ENCODE measurements at places on chromosomes 2 and 18. TPM values are rescaled to one million over a fixed set of nuclear protein-coding genes. Genes with fewer than 3 reads are reported as not detected.

DNA sequence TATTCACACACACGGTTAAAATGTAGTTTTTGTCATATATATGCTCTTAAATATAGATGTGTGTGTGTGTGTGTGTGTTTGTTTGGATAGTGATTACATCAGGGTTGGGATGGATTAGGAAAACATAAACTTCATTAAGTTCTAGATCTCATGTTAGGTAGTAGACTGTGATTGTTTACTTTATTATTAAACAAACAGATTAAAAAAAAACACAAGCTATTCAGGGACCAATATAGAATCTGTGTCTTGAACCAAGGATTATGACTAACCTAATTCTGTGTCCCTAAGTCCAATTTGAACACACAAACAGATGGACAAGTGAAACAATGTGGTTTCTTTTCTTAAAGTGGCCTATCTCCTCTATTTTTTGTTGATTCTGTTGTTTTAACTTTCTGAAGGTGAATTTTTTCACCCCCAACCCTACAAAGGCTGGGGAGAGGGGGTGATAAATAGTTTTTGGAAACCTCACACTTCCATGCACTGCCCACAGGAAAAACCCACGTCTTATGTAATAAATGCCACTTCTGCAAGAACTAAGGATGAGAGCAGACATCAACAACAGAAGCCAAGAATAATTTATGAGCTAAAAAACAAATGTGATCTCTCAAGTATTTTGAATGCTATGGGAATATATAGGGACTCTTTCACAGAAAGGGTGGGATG, 40.7 kb downstream of the IL1R2 start:
- DNase-seq = no peak

- DNase-seq = no peak
Measured at GRCh38 chr2:145569108-145569507, 1049.2 kb upstream of the ZEB2 start.

DNA sequence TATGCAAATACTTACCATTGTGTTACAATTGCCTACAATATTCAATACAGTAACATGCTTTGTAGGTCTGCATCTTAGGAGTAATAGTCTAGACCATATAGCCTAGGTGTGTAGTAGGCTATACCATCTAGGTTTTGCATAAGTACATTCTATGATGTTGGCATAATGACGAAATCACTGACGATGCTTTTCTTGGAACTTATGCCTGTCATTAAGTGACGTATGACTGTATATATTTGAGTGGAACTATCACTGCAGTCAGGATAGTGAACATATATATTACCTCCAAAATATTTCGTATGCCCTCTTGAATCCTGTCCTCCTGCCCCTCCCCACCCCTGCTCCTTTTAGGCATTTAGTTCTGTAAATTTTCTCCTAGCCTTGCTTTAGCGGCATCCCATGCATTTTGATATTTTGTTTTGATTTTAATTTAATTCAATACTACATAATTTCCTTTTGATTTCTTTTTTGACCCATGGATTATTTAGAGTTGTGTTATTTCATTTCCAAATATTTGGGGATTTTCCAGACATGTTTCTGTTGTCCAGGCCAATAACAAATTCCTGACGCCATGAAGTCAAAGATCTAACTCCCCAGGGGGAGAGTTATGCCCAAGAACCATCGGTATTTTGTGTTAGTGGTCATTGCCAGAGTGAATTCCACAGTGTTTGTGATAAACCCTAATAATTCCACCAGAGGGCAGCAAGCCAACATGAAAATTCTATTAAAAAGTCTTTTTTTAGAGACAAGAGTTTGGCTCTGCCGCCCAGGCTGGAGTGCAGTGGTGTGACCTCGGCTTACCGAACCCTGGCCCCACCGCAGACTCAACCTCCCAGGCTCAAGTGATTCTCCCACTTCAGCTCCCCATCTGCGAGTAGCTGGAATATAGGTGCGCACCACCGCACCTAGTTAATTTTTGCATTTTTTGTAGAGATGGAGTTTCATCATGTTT, 24.2 kb upstream of the CASP8 start:
- peak; percentile 60 for DNase-seq

The C1QL2 gene
- 0.81 TPM for total RNA-seq

The TEX44 gene
- total RNA-seq = not detected

- DNase-seq = no peak
Measured at GRCh38 chr2:241814643-241815476, 5.9 kb downstream of the NEU4 start.

DNA sequence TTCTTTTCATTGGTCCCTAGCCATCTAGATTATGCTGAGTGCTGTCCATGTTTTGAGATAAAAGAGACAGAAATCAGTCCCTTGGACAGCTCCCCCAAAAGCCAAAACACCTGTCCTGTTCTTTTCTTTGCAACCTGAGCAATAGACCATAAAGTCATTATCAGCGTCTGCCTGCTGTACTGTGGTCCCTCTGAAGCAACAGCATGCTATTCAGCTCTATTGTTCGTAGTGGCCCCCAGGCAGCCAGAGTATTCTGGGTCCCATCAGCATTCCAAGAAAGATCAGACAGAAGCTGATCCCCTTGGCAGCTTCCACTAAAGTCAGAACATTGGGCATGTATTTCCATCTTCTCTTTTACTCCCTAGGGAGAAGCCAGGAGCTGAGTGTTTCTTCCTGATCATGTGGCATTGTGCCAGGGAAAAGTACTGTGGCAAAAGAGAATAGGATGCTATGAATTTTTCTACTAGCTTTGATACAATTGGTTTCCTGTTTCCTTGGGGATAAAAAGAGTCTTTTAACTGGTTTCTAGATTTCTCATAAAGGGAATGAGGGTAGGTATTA, 33.6 kb upstream of the ZSWIM2 start:
- DNase-seq = no peak

GRCh38 chr2:72963423-72964145, 46.3 kb downstream of the EMX1 start:
- DNase-seq = peak; percentile 91

DNA sequence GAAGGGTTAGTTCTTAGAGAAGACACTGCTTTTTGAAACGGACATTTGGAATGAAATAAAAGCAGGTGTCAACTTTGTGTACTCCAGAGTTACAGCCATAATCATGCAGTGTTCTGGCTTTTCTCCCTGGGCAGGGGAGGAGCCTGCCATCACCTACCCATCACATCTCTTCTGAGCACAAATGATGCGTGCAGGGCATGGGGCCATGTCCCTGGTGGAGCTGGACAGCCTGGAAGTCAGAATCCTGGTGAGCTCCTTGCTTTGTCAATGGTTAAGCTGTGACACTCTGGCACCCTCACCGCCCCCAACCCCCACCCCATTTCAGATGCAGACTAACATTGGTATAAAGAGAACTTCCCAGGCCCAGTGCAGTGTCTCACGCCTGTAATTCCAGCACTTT, 53.1 kb downstream of the PDCL3 start:
- DNase-seq = no peak

DNA sequence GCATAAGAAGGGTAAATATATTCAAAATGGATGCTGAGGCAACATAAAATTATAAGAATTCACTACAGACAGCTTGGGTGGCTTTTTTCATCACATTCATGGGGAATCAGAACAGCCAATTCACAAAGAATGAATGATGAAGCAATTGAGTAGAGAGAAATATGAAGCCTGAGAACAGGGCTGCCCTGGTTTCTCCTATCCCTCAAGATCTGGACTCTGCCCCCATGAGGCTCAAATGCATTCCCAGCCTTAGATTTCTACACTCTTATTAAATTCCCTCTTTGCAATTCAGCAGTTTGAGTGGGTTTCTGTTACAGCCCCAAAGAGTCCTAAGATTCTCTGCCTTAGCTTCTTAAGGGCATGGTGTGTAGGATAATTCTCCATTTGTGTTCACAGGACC, 172.5 kb downstream of the MAIP1 start:
- DNase-seq = no peak

GRCh38 chr2:8270699-8271098, 411.2 kb upstream of the ID2 start:
- DNase-seq = no peak

The CCDC74B gene
- total RNA-seq = 6.7 TPM

GRCh38 chr18:27007880-27008279, 142.4 kb upstream of the AQP4 start:
- DNase-seq = no peak

DNA sequence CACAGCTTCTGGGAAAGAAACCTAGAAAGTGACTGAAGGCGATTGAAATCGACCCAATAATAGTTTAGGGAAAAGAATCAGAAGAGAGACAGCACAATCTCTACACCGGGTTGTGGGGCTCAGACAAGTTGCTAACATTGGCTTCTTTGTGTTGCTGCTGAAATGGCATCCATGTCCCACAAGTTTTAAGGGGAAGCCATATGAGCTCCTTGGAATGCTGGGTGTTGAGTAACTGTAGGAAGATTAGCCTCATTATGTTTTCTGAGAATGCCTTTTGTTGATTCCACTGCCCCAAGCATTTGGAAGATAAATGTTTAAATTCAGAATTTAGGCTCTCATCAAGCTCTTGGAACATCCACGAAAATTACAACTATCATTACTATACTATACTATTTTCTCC, 73.4 kb upstream of the NEUROD1 start:
- no peak for DNase-seq

The UGT1A4 gene
- total RNA-seq = not detected

DNA sequence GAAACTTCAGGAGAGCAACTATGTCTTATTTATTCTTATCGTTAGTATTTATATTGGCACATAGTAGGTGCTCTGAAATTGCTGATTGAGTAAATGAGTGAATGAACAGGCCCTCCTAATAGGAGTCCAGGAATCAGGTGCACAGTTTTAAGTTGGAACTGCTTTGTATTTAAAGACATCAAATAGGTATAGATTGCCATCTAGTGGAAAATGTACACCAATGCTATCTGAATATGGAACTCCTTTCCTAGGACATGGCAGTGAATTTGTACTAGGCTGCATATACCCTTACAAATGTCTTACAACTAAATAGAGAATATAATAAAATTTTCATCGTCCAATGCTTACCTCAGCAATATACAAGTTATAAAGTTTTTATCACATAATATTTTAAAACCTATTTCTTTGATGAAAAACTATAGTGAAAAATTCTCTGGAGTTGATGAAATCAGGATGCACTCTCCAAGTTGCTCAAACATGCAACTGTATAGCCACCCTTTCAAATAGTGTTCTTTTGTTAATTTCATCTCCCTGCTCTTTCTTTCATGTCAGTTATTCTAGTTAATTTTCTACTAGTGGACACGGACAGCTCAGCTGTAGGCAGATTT, 318.9 kb upstream of the SYT4 start:
- DNase-seq = no peak

The MEIS1 gene
- total RNA-seq = 0.31 TPM

The ABCB11 gene
- not detected for total RNA-seq

The PPP3R1 gene
- 71.8 TPM for total RNA-seq

DNA sequence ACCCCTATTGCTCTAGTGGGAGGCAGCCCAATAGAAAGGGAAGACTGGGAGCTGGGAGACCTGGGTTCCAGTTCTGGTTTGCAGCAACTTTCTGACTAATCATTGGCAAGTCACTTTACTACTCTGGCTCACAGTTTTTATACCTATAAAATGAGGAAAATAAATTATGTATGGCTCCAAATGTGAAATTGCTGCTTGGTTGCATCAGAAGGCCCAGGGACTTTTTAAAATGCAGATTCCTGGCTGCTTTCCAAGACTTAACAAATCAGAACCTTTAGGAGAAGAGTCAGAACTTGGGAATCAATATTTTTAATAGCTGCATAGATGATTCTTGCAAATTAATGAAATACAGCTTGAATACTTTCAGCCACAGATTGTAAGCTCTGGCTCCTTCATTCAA, 943.9 kb downstream of the EPHA4 start:
- DNase-seq = no peak

DNA sequence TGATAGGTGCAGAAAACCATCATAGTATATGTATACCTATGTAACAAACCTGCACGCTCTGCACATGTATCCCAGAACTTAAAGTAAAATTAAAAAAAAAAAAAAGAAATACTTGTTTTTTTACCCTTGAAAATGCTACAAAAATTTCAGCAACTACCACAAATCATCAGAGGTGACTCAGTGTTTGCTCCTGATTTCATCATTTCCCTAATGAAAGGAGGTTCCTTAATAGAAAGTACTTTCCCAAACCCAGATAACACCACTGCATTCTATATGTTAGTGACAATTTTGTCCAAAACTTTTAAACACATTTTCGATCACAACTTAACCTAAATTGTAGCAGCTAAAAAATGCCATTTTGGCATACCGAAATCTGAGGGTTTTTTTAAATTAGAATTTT, 163.3 kb downstream of the SLC39A10 start:
- DNase-seq = no peak

DNA sequence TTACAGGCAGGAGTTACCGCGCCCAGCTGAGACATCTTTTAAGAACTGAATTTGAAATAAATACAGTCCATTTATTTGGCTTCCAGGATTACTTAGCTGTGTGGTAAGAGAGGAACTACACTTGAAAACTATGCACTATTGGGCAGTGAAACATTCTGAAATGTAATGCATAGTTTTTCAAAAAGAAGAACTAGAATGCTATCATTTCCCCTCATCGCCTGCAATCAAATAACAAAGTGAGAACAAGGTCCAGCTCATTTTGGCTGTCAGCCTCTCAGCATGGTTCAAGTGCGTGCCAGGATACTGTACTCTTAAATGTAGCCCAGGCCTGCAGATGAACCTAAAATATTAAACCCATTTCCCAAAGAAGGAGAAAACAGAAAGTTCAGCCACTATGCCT, 76.6 kb upstream of the ARL5A start:
- DNase-seq = no peak

The SAG gene
- total RNA-seq = not detected

The CFAP221 gene
- total RNA-seq = 0.46 TPM

The ATG4B gene
- 110 TPM for total RNA-seq

GRCh38 chr2:210839034-210839433, 282.6 kb downstream of the CPS1 start:
- DNase-seq = no peak

- DNase-seq = no peak
Measured at GRCh38 chr2:17057109-17058017, 391.7 kb upstream of the CYRIA start.

DNA sequence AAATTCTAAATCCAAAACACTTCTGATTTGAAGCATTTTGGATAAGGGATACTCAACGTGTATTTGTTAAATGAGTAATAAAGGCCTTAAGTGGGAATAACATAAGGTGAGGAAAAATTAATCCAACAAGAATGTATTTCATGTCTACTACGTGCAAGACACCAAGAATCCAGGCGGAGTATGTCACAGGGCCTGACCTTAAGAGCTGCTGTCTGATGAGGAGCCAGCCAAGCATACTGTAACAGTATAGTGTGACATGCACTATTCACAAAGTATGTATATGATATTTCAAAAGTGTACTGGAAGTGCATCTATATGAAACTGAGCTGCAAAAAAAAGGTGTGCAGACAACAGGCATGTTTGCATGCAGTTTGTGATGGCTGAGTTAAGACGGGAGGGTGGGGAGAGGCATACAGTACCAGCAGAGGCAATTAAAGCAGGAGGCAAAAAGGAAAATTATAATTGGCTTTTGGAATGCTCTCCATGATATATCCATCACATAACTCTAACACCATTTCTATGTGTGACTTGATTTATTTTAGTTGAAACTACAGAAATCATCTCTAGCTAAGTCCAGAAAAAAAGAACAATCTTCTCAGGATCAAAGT, 18.2 kb downstream of the IWS1 start:
- DNase-seq = no peak
